Small intestine (tissue), 16 donors: ENCODE measurements at places on chromosomes 5 and 9.

DNA sequence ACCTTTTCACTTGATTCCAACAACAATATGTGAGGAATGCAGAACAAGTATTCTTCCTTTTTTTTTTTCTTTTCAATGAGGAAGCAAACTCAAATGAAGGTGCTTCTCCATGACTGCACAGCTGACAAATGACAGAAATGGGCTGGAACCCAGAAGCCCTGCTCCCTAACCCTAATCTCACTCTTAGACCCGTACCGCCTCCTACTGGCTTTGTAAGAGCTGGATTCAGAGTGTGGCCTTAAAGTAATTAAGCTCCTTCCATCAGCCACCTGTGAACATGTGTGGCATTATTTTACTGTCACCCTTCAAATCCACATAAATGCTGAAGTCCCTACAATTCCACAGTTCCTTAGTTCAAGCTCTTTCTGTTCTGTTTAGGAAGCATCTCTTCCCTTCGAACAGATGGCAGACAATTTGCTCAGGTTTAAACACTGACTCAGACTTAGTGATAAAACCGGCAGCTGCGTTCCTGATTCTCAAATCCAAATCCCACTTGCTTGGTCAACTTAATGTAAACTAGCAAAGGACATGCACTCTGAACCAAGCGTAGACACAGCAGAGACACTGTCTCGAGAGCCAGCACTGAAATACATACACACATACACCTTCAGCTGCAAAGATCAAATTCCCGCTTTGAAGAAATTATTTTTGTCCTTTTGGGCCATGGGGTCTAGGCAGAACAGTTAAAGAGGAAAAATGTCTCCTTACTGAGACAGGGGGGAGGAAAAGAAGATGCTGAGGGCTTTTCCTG, 316.7 kb upstream of the TLE4 start:
- H3K4me3 ChIP-seq = no peak overlapping the region
- H3K36me3 ChIP-seq = no peaks in the 10 kb centered on the region
- no peaks in the 10 kb centered on the region for H3K4me1 ChIP-seq
- H3K27ac ChIP-seq = no peak overlapping the region
- no peaks in the 10 kb centered on the region for H3K27me3 ChIP-seq

DNA sequence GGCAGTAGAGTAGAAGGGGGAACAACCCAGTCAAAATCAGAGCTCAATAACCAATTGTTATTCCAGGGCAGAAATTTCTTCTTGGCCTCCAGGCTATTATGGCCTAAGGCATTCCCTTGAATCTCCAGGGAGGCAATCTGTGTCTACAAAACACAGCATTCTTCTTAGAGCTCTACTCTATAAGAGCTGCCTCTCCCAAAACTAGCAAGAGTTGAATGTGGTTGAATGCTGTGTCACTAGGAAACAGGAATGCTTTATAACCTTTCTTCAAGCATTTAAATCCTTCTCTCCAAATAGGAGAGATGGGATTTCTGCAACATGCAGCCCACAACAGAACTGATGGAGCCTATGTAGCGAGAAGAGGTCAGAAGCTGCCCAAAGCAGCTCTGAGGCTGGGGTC, 97.1 kb upstream of the APC start:
- H3K27me3 ChIP-seq = no peaks in the 10 kb centered on the region
- no peak overlapping the region for H3K27ac ChIP-seq
- no peaks in the 10 kb centered on the region for H3K4me1 ChIP-seq
- H3K4me3 ChIP-seq = no peak overlapping the region
- no peak for DNase-seq
- H3K36me3 ChIP-seq = no peaks in the 10 kb centered on the region

GRCh38 chr9:10112070-10112469, 500.7 kb downstream of the PTPRD start:
- H3K27ac ChIP-seq = no peak overlapping the region
- no peaks in the 10 kb centered on the region for H3K36me3 ChIP-seq
- DNase-seq = no peak
- H3K4me1 ChIP-seq = no peaks in the 10 kb centered on the region

GRCh38 chr5:19018822-19019221, 969.2 kb downstream of the CDH18 start:
- H3K27ac ChIP-seq = no peak overlapping the region
- H3K4me3 ChIP-seq = no peak overlapping the region
- no peaks in the 10 kb centered on the region for H3K4me1 ChIP-seq
- no peak for DNase-seq

GRCh38 chr5:124444147-124444775, 302.2 kb downstream of the ZNF608 start:
- H3K4me3 ChIP-seq = no peak overlapping the region
- DNase-seq = no peak
- H3K27me3 ChIP-seq = no peaks in the 10 kb centered on the region
- no peaks in the 10 kb centered on the region for H3K36me3 ChIP-seq

- H3K36me3 ChIP-seq = no peaks in the 10 kb centered on the region
- DNase-seq = no peak
- H3K4me3 ChIP-seq = no peak overlapping the region
- no peaks in the 10 kb centered on the region for H3K27me3 ChIP-seq
Measured at GRCh38 chr5:85017261-85017660, 632.6 kb upstream of the EDIL3 start.

DNA sequence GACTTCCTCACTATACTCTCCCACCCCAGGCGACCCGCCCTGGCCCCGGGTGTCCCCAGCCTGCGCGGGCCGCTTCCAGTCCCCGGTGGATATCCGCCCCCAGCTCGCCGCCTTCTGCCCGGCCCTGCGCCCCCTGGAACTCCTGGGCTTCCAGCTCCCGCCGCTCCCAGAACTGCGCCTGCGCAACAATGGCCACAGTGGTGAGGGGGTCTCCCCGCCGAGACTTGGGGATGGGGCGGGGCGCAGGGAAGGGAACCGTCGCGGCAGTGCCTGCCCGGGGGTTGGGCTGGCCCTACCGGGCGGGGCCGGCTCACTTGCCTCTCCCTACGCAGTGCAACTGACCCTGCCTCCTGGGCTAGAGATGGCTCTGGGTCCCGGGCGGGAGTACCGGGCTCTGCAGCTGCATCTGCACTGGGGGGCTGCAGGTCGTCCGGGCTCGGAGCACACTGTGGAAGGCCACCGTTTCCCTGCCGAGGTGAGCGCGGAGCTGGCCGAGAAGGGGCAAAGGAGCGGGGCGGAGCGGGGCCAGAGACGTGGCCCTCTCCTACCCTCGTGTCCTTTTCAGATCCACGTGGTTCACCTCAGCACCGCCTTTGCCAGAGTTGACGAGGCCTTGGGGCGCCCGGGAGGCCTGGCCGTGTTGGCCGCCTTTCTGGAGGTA, 2.1 kb downstream of the CA9 start:
- H3K4me1 ChIP-seq = peaks cover 3% of the 10 kb centered on the region
- peak; percentile 64 for DNase-seq
- H3K4me3 ChIP-seq = no peak overlapping the region
- H3K27ac ChIP-seq = no peak overlapping the region
- no peaks in the 10 kb centered on the region for H3K36me3 ChIP-seq

- no peaks in the 10 kb centered on the region for H3K36me3 ChIP-seq
- no peaks in the 10 kb centered on the region for H3K27me3 ChIP-seq
Measured at GRCh38 chr9:3957306-3957705, 342.6 kb downstream of the GLIS3 start.

GRCh38 chr9:4124266-4124665, 175.6 kb downstream of the GLIS3 start:
- no peaks in the 10 kb centered on the region for H3K27me3 ChIP-seq
- DNase-seq = no peak
- H3K4me1 ChIP-seq = no peaks in the 10 kb centered on the region
- H3K4me3 ChIP-seq = no peak overlapping the region

DNA sequence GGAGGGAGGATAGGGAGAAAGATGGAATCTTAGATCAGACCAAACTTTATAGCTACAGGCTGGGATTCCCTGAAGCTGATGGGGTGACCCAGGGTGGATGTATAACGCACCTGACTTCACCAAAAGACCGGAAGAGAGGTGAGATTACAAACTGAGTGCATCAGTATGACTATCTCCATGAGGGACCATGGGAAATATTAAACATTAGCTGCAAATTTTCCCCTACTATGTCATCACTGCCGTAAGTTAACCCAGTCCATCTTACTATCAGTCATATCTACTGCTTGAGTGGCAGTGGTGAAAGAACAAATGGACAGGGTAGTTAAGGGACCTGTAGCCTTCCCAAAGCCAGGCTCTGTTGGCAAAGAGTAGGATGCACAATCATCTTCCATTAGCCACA, 368.3 kb downstream of the EFNA5 start:
- DNase-seq = no peak
- no peaks in the 10 kb centered on the region for H3K27me3 ChIP-seq
- no peaks in the 10 kb centered on the region for H3K4me1 ChIP-seq
- no peaks in the 10 kb centered on the region for H3K36me3 ChIP-seq
- H3K4me3 ChIP-seq = no peak overlapping the region

GRCh38 chr5:169563369-169563768, 20.2 kb upstream of the SPDL1 start:
- no peak overlapping the region for H3K4me3 ChIP-seq
- no peaks in the 10 kb centered on the region for H3K36me3 ChIP-seq
- H3K4me1 ChIP-seq = no peaks in the 10 kb centered on the region
- H3K27ac ChIP-seq = no peak overlapping the region
- no peaks in the 10 kb centered on the region for H3K27me3 ChIP-seq
- DNase-seq = no peak

DNA sequence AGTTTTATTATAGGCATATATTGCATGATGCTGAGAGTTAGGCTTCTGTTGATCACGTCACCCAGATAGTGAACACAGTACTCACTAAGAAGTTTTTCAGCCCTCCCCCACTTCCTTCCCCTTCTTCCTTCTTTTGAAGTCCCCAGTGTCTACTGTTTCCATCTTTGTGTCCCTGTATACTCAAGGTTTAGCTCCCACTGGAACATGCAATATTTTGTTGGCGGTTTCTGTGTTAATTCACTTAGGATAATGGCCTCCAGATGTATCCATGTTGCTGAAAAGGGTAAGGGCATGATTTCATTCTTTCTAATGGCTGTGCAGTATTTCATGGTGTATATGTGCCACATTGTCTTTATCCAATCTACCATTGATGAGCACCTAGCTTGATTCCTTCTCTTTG, 764.3 kb downstream of the MTRR start:
- DNase-seq = no peak
- no peak overlapping the region for H3K27ac ChIP-seq
- no peak overlapping the region for H3K4me3 ChIP-seq
- no peaks in the 10 kb centered on the region for H3K4me1 ChIP-seq

GRCh38 chr5:131198625-131199024, 27.9 kb downstream of the LYRM7 start:
- H3K4me1 ChIP-seq = no peaks in the 10 kb centered on the region
- DNase-seq = no peak
- no peak overlapping the region for H3K4me3 ChIP-seq
- H3K27ac ChIP-seq = no peak overlapping the region
- H3K27me3 ChIP-seq = no peaks in the 10 kb centered on the region

- no peak overlapping the region for H3K4me3 ChIP-seq
- H3K36me3 ChIP-seq = no peaks in the 10 kb centered on the region
- no peak for DNase-seq
- H3K4me1 ChIP-seq = peaks cover 3% of the 10 kb centered on the region
Measured at GRCh38 chr5:177314376-177315342, 3.0 kb upstream of the MXD3 start.

DNA sequence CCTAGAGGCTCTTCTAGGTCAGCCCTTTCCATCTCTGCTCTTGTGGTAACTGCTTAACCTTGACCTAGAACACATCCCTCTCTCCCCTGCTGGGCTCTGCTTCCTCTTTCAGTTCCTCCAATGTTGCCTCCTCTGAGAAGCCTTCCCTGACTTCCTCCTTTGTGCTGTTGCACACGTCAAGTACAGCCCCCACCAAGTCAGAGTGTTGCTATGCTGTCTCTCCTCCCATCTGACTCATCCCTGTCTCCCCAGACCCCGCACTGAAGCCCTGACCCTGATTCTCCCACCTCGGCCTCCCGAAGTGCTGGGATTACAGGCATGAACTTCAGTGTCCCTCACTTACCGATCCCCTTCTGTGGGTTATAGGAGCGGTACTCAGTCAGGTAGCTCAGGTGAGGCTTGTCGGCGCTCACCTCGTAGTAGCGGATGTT, 10.4 kb upstream of the TRIM14 start:
- H3K27ac ChIP-seq = no peak overlapping the region
- no peaks in the 10 kb centered on the region for H3K4me1 ChIP-seq
- peaks cover 95% of the 10 kb centered on the region for H3K36me3 ChIP-seq
- no peak overlapping the region for H3K4me3 ChIP-seq

GRCh38 chr5:109105631-109106267, 304.0 kb downstream of the PJA2 start:
- no peaks in the 10 kb centered on the region for H3K4me1 ChIP-seq
- H3K4me3 ChIP-seq = no peak overlapping the region
- H3K27ac ChIP-seq = no peak overlapping the region

DNA sequence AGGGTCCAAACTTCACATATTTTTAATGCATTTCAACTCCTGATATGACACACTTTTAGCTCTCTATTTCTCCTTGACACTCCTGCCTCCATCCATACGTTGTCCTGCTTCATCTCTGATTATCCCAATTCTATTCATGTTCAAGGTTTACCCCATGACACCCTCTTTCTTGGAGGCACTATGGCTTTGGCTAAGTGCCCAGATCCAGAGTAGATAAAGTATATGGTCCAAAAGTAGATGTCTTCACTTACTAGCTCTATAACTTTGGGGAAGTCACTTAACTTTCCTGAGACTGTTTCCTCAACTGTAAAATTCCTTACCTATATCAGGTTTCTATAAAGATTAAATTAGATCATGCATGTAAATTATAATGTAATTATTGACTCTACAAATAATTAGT, 36.1 kb downstream of the SLC22A5 start:
- H3K36me3 ChIP-seq = no peaks in the 10 kb centered on the region
- H3K27ac ChIP-seq = no peak overlapping the region
- peaks cover 5% of the 10 kb centered on the region for H3K4me1 ChIP-seq
- no peaks in the 10 kb centered on the region for H3K27me3 ChIP-seq
- H3K4me3 ChIP-seq = no peak overlapping the region

DNA sequence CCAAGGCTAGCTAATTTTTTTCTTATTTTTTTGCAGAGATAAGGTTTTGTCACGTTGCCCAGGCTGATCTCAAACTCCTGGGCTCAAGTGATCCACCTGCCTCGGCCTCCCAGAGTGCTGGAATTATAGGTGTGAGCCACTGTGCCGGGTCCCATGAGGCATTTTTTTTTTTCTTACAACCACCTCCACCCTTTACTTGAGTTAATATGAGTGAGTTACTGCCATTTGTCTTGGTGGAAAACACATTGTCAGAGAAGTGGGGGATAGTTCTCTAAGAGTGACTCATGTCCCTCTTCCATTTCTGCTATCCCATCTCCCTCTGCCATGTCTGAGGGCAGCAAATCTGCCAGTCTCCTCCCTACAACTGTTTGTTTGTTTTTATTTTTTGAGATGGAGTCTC, 163.4 kb upstream of the CLINT1 start:
- H3K4me1 ChIP-seq = no peaks in the 10 kb centered on the region
- H3K36me3 ChIP-seq = no peaks in the 10 kb centered on the region
- no peak for DNase-seq
- H3K4me3 ChIP-seq = no peak overlapping the region
- H3K27me3 ChIP-seq = no peaks in the 10 kb centered on the region

- H3K27ac ChIP-seq = no peak overlapping the region
- H3K4me3 ChIP-seq = no peak overlapping the region
- H3K4me1 ChIP-seq = no peaks in the 10 kb centered on the region
- H3K36me3 ChIP-seq = no peaks in the 10 kb centered on the region
- H3K27me3 ChIP-seq = no peaks in the 10 kb centered on the region
- no peak for DNase-seq
Measured at GRCh38 chr9:134969156-134970045, 51.7 kb upstream of the FCN1 start.
